ENCODE measurements at places on chromosomes 12 and 14.

- DNase-seq: no peak
Measured at GRCh38 chr14:100256339-100256895, 17.5 kb downstream of the YY1 start.

DNA sequence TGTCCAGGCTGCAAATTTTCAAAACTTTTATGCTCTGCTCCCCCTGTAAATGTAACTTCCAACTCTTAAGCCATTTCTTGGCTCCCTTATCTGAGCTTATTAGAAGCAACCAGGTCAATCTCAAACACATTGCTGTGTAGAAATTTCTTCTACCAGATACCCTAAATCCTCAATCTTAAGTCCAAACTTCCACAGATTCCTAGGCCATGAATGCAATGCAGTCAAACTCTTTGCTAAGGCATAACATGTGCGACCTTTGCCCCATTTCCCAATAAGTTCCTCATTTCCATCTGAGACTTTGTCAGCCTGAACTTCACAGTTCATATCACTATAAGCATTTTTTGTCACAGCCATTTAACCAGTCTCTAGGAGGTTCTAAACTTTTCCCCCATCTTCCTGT is 64.5 kb downstream of the TMTC3 start:
- DNase-seq: no peak

DNA sequence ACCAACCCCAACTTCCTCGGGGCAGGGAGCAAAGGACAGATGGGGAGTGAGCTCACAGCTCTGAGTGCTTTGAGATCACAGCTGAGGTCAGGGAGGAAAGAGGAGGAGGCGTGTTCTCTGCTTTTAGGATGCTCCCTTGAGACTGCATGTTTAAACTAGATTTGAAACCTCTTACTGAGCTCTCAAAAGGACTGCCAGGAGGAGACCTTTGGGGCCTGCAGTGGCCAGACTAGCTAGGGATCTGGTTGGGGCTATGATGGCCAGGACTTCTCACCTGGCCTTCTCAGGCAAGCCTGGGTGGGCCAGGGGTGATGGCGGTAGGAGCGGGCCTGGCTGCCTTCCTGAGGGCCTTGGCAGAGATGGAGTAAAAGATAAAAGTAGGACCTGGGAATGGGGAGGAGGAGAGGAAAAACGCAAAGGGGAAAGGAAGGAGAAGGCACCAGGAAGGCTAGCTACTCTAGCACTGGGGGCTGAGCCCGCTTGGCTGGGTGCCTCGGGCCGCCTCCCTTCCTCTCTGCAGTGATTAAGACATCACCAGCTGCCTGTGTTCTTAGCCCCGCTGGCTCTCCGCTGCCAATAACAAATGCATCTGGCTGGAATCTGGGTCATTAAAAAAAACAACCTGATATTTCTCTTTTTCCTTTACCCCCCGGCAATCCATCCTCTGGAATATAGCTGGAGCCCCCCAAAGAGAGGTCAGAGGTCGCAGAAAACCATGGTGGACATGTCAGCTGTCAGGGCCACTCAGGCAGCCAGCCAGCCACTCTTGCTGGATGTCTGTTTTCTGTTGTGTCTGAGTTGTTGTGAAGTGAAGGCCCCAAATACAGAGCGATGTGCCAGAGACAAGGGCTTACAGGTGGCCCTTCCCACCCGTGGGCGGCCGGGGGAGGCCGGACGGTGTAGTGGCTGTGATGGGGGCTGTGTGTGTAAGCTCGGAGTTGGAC is 141.3 kb downstream of the TSPAN9 start:
- peak; percentile 57 for DNase-seq

- no peak for DNase-seq
Measured at GRCh38 chr14:38098074-38098836, 109.4 kb upstream of the SSTR1 start.

GRCh38 chr12:113464852-113465719 is 6.6 kb downstream of the LHX5 start:
- no peak for DNase-seq

GRCh38 chr12:13293096-13293495 is 96.6 kb downstream of the EMP1 start:
- DNase-seq: no peak

DNA sequence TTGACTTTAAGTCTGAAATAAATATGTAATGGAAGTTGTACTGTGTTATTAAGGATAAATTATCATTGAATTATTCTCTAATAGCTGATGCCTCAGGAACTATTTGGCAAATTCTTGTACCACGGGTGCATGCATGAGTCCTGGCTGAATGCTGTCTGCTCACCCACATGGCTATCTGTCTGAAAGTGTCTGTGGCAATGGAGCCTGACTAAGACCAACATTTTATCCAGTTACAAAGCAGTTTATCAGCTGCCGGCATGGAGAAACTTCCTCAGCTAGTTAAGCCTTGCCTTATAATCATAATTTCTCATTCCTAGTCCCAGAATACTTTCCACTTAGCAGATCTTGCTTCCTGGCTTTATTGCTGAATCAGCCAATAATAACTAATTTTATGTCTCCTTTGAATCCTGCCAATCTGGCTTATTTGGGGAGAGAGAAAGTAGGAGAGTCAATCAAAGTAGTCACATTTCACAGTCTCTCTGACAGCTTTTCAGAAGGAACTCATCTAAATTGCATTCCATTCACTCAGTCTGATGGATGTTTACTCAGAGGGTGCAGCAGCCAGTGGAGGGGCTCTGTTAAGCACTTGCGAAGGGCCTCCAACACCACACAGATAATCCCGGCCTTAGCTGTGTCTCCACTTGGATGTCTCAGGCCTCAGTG is 280.6 kb upstream of the CLEC14A start:
- DNase-seq: no peak

GRCh38 chr12:105507311-105508038 is 177.0 kb downstream of the C12orf75 start:
- DNase-seq: no peak

- no peak for DNase-seq
Measured at GRCh38 chr12:101769865-101770264, 30.6 kb upstream of the SYCP3 start.

DNA sequence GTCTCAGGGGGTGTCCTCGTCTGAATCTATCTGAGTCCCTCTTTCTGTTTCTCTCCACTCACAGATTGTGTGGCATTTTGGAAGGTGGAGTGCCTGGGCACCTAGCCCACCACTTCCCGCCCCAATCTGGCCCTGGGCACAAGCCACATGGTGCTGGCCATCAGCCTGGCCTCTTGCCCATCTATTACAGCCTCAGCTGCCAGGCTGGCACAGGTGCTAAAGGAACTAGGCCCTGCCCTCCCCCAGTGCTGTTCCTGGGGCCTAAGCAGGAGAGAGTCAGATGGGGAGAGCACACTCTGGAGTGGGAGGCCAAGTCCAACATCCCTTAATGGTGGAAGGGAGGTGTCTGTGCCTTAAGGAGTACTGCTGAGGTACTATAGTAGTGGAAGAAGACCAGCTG is 8.3 kb upstream of the CALCOCO1 start:
- DNase-seq: peak; percentile 19

GRCh38 chr14:105387530-105387922 is 10.8 kb upstream of the TEX22 start:
- no peak for DNase-seq

DNA sequence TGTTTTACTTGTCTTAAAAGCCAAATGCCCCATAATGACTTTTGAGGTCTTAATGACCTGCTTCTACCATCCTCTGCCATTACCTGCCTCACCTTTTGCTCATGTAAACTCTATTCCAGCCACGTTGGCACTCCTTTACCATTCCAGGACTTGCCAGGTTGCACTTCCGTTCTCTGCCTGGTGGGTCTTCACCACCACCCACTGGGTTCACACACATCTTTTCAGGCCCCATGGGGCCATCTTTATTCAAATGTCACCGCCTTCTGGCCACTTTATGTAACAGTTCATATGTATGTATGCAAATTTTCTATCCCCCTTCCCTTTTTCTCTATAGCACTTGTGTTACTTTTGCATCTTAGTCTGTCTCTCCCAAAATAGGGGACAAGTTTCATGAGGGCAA is 57.7 kb downstream of the ATP2A2 start:
- DNase-seq: no peak

- no peak for DNase-seq
Measured at GRCh38 chr12:65596514-65597091, 227.7 kb upstream of the HMGA2 start.

DNA sequence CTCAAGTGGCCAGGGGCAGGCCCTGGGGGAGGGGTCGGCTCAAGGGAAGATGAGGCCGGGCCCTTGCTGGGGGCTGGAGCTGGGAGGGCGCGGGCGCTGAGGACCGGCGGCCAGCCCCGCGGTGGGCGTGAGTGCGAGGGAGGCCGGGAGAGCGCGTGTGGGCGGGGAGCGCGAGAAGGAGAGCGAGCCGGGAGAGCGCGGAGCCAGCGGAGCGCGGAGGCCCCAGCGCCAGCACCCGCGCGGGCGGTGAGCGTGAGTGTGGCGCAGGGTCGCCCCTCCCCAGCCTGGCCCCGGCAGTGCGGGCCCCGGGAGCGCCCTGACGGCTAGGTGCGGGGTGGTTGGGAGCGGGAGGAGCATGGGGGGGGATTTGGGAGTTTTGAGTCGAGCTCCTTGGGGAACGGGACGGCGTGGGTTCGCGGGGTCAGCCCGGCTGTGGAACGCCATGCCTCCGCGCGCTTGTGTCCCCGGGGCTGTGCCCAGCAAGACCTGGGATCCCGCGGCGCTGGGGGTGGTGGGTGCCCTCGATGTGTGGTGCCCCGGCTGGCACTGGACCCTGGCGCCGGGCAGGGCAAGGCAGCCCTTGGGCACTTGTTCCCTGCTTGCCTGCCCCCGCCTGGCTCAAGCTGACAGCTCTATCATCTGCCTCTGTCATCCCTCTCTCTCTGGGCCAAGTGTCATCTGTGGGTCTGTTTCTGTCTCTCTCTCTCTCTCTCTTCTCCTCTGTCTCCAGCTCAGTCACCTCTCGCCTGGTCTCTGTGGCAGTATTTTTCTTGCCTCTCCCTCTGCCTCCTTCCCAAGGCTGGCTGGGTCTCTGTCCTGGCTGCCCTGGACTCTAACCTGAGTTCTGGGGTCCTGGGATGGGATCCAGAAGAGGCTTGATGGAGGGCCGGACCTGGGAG is at the start of gene LBHD2:
LBHD2 (plus strand) TSS at position 190 of the 899 bp plus-strand sequence. CDS start 1,803 bp downstream, outside the sequence.
- no peak for DNase-seq

DNA sequence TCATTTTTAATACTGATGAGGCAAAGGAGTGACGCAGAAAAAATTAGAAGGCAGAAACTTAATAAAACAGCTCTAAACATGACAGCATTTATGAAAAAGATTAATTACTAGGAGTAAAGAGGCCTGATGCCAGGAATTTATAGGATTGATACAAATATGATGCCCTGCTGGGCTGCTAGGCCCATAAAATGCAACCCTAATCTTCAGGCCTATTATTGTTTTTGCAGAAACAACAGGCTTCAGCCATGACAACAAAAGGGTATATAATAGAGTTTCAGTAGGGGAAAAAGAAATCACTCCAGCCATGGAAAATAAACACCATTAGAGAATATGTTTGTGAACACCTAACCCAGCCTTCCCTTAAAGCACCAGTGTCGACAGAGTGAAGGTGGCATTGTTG is 50.6 kb downstream of the OTX2 start:
- no peak for DNase-seq
